Stimulated activated CD4-positive, alpha-beta T cell treated with anti-CD3 and anti-CD28 coated beads, Interleukin-4, amount 100 ng/mL, for 48 hours (primary cell): ENCODE measurements at places on chromosomes 11 and 22.

- no peak for DNase-seq
These were observed 75.8 kb upstream of the SESN3 start for GRCh38 chr11:95306801-95307200.

DNA sequence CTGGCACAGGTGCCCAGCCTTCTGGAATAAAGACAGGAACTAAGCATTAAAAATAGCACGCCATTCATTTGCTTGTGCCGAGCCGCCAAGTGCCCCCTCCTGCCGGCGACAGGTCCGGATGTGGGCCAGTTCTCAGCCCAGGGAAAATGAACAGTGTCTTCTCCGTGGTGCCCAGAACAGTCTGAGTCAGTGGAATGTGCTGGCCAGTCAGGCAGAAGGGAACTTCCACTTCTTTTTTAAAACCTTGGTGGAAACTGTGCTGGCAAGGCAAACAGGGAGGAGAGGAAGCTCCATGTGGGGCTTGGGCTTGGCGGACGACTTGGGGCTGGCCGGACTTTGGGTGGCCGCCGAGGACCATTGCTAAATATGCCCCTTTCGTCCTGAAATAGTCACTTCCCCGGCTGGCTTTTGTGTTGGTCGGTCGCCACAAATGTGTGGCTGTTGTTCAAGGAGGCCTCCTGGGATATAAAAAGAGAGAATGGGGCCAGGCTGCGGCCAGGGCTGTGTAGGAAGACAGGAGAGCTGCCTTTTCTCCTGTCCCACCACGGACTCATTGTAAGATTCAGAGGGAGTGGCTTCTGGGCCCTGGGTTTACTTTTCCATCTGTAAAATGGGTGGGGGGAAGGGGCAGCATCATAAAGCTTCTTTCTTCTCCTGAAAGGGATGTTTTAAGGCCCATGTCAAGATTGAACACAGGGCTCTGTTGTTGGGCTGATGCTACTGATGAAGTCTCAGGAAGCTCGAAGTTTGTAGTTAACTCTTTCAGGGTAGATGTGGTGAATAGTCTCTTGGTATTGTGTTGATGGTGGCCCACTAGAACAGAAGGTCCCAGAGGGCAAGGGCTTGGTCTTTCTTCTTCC is 101.0 kb downstream of the PTPRJ start:
- no peak for DNase-seq

GRCh38 chr11:119236891-119237290 is 30.8 kb downstream of the CBL start:
- DNase-seq: no peak

GRCh38 chr11:116275635-116276034 is 497.2 kb downstream of the BUD13 start:
- no peak for DNase-seq

- no peak for DNase-seq
These were observed 3.2 kb upstream of the BIRC2 start for GRCh38 chr11:102343809-102344208.
